NT2/D1 (cell line): ENCODE measurements at places on chromosomes 3 and 15.

DNA sequence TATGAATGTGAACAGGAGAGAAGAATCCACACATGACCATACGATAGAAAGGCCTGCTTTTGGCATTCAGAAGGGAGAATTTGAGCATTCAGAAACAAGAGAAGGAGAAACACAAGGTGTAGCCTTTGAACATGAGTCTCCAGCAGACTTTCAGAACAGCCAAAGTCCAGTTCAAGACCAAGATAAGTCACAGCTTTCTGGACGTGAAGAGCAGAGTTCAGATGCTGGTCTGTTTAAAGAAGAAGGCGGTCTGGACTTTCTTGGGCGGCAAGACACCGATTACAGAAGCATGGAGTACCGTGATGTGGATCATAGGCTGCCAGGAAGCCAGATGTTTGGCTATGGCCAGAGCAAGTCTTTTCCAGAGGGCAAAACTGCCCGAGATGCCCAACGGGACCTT is 28.4 kb downstream of the RBM6 start:
- no peak for DNase-seq

DNA sequence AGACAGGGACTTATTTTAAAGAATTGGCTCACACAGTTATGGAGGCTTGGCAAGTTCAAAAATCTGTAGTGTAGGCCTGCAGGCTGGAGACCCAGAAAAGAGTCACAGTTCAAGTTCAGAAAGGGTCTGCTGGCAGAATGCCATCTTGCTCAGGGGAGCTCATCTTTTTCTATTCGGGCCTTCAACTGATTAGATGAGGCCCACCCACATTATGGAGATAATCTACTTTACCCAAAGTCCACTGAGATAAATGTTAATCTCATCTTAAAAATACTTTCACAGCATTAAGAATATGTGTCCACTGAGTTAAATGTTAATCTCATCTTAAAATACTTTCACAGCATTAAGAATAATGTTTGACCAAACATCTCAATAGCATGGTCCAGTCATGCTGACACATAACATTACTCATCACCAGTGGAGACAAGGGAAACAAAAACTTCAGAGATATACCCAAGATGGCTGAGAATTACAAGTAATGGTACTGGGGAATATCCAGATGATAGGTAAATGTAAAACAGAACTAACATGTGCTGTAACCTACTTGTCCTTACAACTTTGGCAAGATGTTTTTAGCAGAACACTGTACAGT is 74.3 kb upstream of the STAC start:
- DNase-seq = no peak

- peak; percentile 57 for DNase-seq
Measured at GRCh38 chr3:34258271-34258998, 460.0 kb downstream of the PDCD6IP start.

DNA sequence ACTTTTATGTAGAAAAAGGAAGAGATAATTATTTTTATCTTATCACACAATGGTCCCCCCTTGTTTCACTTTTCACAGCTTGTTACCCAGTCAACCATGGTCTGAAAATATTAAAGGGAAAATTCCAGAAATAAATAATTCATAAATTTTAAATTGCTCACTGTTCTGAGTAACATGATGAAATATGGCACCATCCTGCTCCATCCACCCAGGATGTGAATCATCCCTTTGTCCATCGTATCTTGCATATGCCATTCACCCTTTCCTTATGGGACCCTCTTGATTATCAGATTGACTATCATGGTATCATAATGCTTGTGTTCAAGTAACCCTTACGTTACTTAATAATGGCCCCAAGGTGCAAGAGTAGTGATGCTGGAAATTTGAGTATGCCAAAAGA is 43.7 kb downstream of the ANKRD28 start:
- DNase-seq = no peak

DNA sequence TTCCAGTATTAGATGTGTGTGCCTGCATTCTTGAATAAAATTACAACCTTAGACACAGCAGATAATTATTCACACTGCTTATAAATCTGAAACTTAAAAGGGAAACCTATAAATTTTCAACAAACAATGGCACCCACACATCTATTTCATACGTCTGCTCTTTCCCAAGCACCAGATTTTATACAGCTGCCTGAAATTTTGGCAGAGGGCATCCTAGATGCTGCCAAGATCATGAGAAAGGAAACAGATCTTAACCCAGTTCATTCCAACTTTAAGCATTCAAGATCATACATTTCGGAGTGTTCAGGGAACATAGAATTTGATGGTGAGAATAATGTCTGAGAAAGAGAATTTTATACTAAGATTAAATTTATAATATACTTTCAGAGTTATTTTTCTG is 53.1 kb downstream of the CLDN1 start:
- no peak for DNase-seq

GRCh38 chr15:58355382-58355971 is 76.3 kb upstream of the LIPC start:
- no peak for DNase-seq

- peak; percentile 57 for DNase-seq
Measured at GRCh38 chr3:52317208-52318000, 1.3 kb downstream of the DNAH1 start.

GRCh38 chr15:89385596-89386331 is 51.1 kb upstream of the POLG start:
- DNase-seq = no peak
